ENCODE measurements at places on chromosomes 1 and 21.

GRCh38 chr1:33265780-33266605 is 9.7 kb downstream of the ZNF362 start:
- no peak for DNase-seq

DNA sequence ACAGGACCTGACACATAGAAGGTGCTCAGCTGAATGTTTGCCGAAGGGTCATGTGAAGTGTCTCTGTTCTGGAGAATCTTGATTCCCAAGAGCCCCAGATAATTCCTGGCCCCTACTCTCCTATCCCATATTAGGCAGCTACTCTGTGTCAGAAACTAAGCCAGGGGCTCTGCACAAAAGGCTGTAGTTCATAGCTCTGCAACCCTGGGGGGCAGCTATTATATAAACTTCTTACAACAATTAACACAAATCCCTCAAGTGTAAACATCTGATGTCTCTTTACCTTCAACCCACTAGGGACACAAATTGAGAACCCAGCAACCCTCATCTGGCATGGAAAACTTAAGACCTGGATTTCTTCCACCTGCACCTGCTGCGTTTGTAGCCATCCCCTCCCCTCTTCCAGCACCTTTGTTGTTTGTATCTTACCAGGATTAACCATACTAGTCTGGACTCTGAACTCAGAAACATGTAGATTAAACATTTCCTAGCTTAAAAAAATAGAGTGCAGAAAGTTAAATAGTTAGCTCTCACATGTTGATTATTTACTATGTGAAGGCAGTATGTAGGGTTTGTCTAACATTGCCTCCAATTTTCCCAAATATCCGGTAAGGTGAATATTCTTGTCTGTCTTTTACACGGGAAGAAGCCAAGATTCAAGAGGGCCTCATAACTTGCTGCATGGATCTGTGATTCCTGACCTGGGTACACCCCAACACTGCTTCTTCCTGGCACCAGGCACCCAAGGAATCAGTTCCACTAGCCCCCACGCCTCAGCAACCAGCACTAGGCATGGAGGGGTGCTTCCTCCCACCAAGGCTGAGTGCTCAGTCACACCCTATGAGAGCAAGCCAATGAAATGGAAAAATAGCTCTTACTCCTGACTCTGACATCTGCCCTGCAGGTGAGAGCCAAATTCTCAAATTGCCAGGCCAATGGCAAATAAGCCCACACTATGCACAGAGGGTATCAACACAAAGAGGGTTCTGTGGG is 220.7 kb upstream of the HOOK1 start:
- no peak for DNase-seq

GRCh38 chr1:208224192-208224713 is 19.9 kb downstream of the PLXNA2 start:
- no peak for DNase-seq

- DNase-seq: no peak
Measured at GRCh38 chr1:159421821-159422220, 10.2 kb upstream of the OR10J4 start.

DNA sequence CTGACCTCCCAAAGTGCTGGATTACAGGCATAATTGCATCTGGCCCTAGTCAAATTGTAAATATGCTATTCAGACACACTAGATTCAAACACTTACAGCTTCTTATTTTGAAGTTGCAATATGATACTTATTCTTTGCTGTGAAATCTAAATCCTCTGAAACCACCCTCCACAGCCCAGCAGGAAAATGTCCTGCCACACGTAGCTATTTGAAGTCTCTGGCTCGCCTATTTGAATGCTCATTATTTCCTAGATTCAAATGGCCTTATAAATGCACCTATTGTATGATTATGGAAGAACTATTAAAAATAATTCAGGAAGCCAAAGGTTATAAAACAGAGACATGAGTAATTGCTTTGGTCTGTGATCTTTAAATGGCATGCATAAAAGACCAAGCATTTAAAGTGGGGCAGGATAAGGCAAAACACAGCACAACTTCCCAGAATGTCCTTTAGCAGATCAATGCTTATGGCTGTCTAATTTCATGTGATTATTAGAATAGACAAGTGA is 26.6 kb upstream of the FBXO28 start:
- no peak for DNase-seq

DNA sequence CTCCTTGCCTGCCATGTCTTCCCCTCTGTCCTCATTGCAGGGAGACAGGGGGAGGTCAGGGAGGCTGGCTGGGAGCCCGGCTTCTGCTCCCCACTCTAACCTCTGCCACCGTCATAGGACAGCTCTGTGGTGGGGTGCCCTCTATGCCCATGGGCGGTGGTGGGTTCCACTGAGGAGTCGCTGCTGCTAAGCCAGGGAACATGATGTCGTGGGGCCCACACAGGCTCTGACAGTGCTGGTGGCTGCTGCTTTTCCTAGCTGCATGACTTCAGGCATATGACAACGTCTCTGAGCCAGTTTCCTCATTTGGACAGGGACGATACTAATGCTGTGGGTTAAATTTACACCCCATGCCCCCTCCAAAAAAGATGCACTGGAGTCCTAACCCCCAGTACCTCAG is 14.7 kb downstream of the KCNA10 start:
- DNase-seq: no peak

- no peak for DNase-seq
Measured at GRCh38 chr1:175145899-175146528, 46.6 kb downstream of the KIAA0040 start.

DNA sequence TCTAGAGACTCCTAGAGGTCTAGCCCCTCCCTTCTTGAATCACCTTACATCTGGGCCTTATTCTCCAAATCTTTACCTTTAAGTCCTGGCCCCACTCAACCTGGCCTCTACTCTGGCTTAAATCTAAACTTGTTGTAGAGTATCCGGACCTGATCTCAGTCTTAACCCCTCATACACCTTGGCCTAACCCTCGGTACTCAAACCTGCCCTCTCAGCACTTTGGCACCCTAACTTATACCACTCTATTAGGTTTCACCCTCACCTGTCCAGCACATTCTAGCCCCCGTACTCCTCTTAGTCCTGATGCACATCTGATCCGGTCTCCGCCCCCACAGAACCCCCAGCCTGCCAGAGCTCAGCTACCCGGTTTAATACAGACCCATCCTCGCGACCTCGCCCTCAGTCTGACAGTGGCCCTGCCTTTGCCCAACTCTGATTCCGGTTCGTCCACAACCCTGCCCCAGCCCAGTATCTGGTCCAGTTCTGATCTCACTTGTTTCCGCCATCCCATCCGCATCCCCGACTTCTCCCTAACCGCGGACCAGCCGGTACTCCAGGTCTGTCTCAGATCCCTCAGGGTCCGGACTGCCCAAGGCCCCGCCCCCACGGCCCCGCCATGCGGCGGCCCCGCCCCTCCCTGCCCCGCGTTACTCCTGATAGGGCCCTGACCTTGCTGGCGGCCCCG is 1.5 kb downstream of the TRIM62 start:
- no peak for DNase-seq

DNA sequence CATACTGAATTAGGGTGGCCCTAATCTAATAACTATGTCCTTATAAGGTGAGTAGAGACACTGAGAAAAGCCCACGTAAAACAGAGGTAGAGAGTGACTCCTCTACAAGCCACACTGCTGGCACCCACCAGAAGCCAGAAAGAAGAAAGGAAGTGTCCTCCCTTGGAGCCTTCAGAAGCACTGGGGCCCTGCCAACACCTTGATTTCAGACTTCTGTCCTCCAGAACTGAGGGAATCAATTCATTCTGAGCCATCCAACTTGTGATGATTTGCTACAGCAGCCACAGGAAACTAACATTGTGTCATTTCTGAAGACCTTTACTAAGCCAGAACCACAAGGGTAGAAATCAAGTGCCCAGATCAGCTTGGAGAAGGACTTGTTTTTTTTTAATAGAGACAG is 15.0 kb downstream of the GNB1 start:
- no peak for DNase-seq

- no peak for DNase-seq
Measured at GRCh38 chr1:61116421-61116820, 34.1 kb downstream of the NFIA start.

DNA sequence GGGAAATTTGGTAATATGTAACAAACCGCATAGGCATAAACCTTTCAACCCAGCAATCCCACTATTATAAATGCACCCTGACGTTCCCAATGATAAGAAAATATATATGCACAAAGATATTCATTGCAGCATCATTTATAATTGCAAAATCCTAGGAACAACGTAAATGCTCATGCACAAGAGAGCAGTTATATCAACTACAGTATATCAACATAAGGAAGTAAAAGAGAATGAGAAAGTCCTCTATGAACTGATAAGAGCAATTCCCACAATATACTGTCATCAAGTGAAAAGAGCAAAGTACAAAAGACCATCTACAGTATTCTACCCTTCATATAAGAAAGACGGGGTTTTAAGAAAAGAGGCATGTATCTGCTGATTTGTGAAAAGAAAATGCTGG is 229.9 kb downstream of the SLC45A1 start:
- no peak for DNase-seq

GRCh38 chr1:67052741-67053534 is 1.0 kb downstream of the SLC35D1 start:
- DNase-seq: peak; percentile 4

DNA sequence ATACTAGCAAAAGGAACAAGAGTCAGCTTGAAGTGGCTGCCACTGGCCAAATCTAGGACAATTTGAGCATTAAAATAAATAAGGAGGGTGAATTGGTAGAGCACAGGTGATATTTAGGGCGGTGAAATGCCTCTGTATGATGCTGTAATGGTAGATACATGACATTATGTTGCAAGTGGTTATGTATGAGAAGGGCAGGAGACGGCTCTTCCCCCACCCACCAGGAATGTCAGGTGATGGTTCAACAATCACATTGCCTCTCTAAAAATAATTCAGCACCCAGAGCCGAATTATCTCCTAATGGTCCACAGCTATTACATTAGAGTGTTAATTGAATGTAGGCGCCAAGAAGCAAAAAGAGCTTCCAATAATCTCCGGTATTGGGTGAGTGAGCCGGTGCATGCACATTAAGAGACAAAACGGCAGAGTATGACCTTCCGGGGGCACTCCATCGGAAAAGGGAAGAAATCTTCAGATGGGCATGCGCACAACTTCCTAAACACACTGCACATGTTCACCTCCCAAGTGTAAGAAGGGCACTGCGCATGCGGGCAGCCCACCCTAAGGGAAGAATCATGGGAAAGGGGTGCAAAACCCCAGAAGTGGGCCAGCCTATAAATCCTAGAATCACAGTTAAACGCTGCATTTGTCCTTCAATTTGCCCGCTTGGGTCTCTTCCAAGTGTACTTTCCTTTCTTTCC is 6.8 kb upstream of the IFNAR1 start:
- DNase-seq: no peak

Measured in CD8-positive, alpha-beta T cell (primary cell).